Activated effector memory CD4-positive, alpha-beta T cell treated with anti-CD3 and anti-CD28 coated beads, Interleukin-2, amount 50 U/mL, for 16 hours (primary cell): ENCODE measurements at places on chromosomes 6 and 20.

DNA sequence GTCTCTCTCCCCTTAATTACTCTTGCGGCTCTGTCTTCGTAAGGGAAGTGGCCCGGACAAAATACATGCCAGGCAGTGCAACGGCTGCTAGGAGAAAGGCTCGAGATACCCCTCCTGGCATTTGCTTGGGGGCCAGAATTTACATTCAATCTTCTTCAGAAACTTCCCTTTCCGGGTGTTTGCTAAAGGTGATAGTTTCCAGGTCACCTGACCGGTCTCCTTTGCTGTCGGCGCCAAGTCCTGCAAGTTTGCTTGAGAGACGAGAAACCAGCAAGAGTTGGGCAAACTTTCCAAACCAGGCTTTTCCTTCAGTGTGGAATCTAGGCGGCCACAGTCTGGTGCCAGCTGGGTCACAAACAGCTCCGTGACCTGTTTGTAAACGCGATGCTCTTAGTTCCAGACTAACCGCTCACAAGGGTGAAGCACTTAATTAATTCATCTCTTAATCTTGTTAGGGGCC is 563 bp upstream of the SRSF3 start:
- peak; percentile 83 for DNase-seq

DNA sequence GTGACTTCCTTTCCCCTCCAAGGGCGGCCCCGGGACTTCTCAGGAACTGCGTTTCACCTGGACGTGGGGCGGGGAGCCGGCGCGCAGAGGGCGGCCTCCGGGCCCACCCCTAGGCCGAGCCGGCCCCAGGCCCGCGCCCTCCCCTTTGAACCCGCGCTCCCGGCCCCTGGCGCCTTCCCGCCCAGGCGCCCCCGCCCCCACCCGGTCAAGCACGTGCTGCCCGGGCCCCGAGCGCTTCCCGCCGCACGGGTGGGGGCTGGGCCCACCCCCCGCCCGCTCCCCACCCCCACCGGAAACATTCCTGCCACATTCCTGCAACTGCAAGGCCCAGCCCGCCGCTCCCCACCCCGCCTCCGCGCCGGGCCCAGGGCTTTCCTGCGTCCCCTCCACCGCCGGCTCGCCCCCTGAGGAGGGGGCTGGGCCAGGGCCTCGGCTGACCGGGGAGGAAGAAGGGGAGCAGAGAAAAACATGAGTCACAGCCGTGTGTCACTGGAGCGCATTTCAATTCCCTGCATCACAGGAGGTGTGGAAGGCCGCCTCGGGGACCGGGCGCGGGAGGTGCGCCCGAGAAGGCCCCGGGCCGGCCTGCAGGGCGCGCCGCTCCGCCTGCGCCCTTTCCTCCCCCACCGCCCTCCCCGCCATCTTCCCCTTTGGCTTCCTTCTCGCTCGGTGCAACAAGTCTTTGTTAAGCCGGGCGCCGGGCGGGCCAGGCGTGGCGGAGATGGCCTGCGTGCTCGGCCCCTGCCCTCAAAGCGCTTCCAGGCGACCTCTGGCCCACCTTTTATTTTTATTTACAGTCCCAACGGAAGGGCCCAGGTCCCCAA is 1.2 kb upstream of the HMGA1 start:
- peak; percentile 88 for DNase-seq

- DNase-seq, result no peak
These were observed 161.7 kb downstream of the PLCB1 start for GRCh38 chr20:8293750-8294149.

- no peak for DNase-seq
These were observed 693 bp upstream of the SLC29A1 start for GRCh38 chr6:44222486-44223318.

DNA sequence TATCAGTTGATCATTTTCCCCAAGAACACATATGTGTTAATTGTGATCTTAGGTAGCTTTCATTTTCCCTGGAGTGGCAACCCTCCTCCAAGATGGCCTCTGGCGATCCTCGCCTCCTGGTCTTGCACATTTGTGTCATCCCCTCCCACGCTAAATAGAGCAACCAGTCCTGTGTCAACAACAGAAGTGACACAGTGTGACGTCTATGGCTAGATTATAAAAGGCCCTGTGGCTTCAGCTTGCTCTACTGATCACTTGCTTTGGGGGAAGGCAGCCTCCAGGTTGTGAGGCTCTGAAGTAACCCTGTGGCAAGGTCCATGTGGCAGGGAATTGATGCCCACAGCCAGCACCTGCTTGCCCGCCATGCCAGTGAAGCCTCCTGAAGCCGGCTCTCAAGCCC is 30.6 kb upstream of the PPP1R14C start:
- DNase-seq, result no peak

GRCh38 chr6:131950767-131951575 is at the start of gene CCN2:
TSS of gene CCN2 (minus strand) at chr6:131951372. CDS start at chr6:131951172, 200 bp downstream.
- DNase-seq, result no peak

DNA sequence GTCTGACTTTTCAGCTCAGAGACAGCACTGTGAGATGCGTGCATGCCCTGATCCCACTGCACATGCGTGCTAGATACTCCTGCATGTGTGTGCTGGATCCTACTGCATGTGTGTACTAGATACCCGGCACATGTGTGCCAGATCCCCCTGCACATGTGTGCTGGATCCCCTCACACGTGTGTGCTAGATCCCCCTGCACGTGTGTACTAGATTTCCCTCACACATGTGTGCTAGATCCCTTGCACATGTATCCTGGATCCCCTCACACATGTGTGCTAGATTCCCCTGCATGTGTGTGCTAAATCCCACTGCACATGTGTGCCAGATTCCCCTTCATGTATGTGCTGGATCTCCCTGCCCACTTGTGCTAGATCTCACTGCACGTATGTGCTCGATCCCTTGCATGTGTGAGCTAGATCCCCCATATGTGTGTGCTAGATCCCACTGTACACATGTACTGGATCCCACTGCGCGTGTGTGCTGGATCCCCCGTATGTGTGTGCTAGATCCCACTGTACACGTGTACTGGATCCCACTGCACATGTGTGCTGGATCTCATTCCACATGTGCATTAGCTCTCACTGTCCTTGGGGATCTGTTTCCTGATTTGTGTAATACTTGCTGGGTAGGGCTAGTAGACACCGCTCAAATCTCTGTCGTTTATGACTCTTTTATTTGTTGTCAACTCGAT is 214.6 kb downstream of the SMOC2 start:
- no peak for DNase-seq

- no peak for DNase-seq
These were observed 184.0 kb downstream of the PDE7B start for GRCh38 chr6:136035378-136036070.

GRCh38 chr6:85047818-85048217 is 283.4 kb upstream of the TBX18 start:
- DNase-seq, result no peak

DNA sequence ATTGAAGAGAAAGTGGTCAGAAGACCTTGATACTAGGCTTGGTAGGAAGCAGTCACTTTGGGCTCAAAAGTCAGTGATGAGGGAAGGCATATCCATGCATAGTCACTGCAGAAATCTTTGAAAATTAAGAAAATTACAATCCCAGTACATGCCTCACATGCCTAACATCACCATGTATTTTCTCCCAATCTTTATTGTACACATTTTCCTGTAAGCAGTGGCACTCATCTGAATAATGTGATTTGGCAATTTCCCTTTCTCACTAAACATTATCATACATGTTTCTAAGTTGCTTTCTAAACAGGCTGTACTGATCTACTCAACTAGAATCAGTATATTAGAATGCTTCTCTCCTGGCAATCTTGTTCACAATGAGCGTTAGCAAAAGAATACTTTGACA is 280.7 kb upstream of the SUPT3H start:
- DNase-seq, result no peak

- no peak for DNase-seq
These were observed 75.0 kb downstream of the SHLD1 start for GRCh38 chr20:5825130-5825719.

DNA sequence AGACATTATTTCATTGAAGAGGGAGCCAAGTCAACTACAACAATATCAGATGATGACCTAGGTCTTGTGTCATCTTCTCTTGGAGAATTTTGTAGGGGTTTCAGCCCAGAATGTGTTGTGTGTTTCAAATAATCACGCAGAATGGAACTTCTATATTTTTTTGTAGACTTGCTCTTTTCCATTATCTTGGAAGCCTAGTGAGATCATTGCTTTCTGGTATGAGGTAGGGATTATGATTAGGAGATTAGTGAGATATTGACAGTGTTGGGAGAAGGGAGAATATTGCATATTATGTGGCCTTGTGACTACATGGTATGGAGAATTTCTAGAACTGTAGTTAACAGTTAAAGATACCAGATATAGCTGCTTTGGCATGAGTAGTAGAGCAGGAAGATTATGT is 423.6 kb upstream of the PLCB4 start:
- DNase-seq, result no peak

- no peak for DNase-seq
These were observed 736.6 kb downstream of the DHX35 start for GRCh38 chr20:39698752-39699151.

GRCh38 chr20:40335437-40335836 is 353.6 kb downstream of the MAFB start:
- DNase-seq, result no peak

- peak; percentile 73 for DNase-seq
These were observed 9.4 kb upstream of the SRC start for GRCh38 chr20:37336369-37337207.

DNA sequence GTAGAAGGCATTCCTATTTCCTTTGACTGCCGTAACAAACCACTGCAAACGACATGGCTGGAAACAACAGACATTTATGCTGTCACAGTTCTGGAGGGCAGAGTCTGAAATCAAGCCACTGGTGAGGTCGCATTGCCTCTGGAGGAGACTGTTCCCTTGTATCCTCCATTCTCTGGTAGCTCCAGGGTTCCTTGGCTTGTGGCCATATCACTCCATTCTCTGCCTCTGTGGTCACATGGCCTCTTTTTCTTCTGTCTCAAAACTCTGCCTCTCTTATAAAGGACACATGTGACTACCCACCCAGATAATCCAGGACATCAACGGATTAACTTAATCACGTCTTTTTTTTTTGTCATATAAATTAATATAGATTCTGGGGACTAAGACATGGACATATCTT is 84.4 kb downstream of the LYRM2 start:
- no peak for DNase-seq

DNA sequence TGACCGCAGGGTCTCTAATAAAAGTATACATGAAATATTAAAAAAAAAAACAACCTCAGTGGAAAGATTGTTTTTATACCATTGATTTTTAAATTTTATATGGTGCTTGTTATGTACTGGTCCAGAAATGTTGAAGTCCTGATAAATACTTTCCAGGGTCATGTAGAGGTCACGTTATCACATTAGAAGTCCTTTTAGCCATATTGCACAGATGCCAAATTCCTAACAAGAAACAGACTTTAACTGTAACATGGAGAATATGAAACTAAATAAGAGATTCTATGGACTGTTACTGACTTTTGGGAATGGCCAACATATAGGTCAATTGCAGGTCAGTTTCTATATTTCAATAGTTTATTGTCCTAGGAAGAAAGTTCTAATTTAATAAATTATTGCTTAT is 89.0 kb downstream of the ADGRB3 start:
- no peak for DNase-seq

GRCh38 chr20:61548069-61548468 is 296.0 kb downstream of the CDH4 start:
- DNase-seq, result no peak

DNA sequence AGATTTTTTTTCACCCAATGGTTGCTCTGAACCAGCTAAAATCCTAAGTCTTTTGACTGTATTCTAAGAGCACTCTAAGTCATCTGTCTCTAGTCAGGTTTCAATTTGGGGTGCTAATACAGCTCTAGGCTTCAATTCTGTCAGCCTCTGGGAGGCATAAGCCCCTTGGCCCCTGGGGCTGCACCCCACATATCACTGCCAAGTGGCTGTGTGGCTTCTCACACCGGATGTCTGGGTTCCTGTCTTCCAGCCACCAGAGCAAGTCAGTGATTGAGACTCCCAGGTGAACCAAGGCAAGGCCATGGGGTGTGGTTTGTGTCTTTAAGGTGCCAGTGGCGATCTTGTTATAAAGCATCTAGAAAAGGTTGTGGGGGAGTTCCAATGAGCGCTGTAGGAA is 136.5 kb downstream of the TMEM242 start:
- no peak for DNase-seq

- no peak for DNase-seq
These were observed 132.4 kb upstream of the SYNDIG1 start for GRCh38 chr20:24337069-24337468.

DNA sequence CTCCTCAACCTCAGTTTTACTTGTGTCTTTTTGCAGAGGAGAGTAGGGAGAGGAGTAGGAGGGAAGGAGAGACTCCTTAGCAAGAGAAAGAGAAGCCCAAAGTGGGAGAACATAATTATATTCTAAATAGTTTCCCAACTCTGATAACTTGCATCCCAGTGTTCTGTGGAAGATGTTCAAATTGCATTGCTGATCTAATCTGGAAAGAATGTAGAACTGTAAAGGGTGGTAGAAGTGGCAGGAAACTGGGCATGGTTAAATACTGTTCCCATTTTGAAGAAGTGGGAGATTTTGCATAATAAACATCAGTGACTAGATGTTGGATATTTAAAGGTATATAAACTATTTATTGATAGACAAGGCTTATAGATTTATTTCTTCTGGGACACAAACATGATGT is 42.6 kb upstream of the HMGN3 start:
- DNase-seq, result no peak

DNA sequence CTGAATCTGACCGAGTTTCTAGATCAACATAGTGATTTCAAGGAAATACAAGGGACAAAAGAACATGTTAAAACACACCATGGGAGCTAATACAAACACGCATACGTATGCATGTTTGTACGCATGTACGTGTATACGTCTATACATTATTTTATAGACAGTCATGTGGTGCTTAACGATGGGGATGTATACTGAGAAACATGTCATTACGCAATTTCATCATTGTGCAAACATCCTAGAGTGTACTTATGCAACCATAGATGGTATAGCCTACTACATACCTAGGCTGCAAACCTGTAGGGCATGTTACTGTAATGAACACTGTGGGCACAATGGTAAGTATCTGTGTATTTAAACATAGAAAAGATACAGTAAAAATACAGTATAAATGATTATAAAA is 25.0 kb upstream of the NELFCD start:
- no peak for DNase-seq

GRCh38 chr20:723756-724155 is 44.5 kb downstream of the SLC52A3 start:
- DNase-seq, result peak; percentile 46
